Sigmoid colon (tissue), 7 donors: ENCODE measurements at places on chromosomes 6 and 20. TPM values are rescaled to one million over a fixed set of nuclear protein-coding genes. Genes with fewer than 3 reads are reported as not detected.

SLC13A3 gene
- total RNA-seq, result 0.49 TPM

FGD2 gene
- 17.1 TPM for total RNA-seq

TAAR5 gene
- not detected for total RNA-seq

DNA sequence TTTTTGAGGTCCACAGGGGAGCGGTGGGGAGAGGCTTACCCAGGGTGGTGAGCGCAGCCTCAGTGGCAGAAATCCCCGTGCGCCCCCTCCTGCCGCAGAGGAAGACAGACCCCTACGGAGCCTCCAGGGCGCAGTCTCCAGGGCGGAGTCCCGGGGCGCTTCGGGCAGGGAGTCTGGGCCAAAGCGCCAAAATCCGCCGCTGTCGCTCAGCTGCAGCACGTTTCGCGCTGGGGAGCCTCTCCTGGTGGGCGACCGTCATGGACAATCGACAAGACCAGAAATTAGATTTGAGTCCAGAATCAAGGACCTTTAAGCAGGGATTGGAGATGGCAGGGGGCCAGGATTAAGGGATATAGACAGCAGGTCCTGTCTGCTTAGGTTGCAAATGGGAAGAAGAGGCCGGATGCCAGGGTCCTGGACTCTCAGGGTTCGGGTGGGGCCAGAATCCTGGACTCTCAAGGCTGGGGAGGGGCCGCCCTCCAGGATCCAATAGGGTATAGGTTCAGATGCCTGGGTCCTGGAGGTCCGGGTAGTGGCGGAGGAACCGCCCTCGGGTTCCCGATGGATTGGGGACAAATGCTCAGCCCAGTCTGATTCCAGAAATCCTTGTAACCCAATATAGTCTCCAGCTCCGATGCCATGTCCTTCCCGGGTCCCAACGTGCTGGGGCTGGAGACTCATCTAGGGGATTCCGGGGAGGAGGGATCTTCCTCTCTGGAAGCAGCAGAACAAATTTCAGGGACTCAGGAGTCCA is 7.9 kb upstream of the HLA-E start:
- H3K4me3 ChIP-seq, result no peak overlapping the region
- no peaks in the 10 kb centered on the region for H3K36me3 ChIP-seq
- no peaks in the 10 kb centered on the region for H3K4me1 ChIP-seq
- H3K27me3 ChIP-seq, result peaks cover 58% of the 10 kb centered on the region

DNA sequence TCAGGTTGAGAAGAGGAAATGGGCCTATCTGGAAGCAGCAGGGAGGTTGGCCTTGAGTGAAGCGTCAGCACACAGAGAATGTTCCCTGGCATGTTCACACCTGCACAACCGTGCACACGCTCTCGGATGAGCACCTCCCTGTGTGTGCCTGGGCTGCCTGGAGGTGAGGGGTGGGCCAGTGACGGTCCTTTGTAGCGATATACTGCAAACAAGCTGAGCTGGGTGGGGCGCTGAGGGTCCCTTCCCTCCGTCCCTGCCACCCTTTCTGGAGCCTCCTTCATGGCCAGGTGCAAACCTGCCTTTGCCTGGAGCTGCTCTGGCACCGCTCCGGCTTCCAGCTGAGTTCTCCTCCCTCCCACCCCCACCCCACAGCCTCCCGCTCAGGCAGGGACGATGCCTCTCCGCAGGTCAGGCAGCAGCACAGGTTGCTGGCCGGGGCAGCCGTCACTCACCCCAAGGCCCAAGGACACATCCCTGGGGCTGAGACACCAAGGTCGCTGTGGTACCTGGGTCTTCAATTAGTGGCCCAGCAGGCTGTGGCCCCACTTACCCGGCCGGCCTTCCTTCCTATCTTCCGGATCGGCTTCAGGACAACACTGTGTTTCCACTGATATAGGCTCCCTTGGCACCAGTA is 111.6 kb downstream of the ERMARD start:
- H3K4me1 ChIP-seq, result no peaks in the 10 kb centered on the region
- no peaks in the 10 kb centered on the region for H3K27me3 ChIP-seq
- H3K4me3 ChIP-seq, result no peak overlapping the region
- DNase-seq, result no peak
- no peak overlapping the region for H3K27ac ChIP-seq

GRCh38 chr6:99492092-99492491 is 23.1 kb downstream of the USP45 start:
- DNase-seq, result no peak
- no peaks in the 10 kb centered on the region for H3K4me1 ChIP-seq
- H3K4me3 ChIP-seq, result no peak overlapping the region
- H3K27me3 ChIP-seq, result no peaks in the 10 kb centered on the region

DNA sequence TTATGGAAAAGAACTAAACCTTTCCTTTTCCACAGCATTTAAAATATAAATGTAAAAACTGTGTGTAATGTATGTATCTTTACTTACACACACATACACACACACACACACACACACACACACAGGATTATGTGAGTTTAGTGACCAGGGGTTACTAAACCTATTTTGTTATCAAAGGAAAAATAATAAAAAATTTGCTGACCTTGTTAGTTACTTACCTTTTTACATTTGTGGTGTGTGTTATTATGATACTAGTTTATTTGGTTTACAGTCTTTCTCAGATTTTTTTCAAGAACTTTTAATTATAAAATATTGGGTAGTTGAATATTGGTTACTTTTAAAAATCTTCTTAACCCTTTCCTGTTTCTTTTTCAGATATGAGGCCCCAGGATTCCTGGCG is 15.7 kb downstream of the NKX2-4 start:
- no peak overlapping the region for H3K27ac ChIP-seq
- no peaks in the 10 kb centered on the region for H3K27me3 ChIP-seq
- no peaks in the 10 kb centered on the region for H3K4me1 ChIP-seq
- H3K4me3 ChIP-seq, result no peak overlapping the region

GRCh38 chr20:41306061-41306727 is 11.3 kb downstream of the ZHX3 start:
- H3K4me3 ChIP-seq, result no peak overlapping the region
- H3K27ac ChIP-seq, result no peak overlapping the region
- no peaks in the 10 kb centered on the region for H3K36me3 ChIP-seq
- no peaks in the 10 kb centered on the region for H3K27me3 ChIP-seq
